Left lung (tissue), 14 donors: ENCODE measurements at places on chromosomes 1 and 21. TPM values are rescaled to one million over a fixed set of nuclear protein-coding genes. Genes with fewer than 3 reads are reported as not detected.

KRTAP21-1 gene
- total RNA-seq: not detected

RASAL2 gene
- total RNA-seq: 27.5 TPM

DNAJC28 gene
- 1.2 TPM for total RNA-seq

TCHH gene
- 0.16 TPM for total RNA-seq

CD1C gene
- 1.9 TPM for total RNA-seq

ADAMTS4 gene
- 15.4 TPM for total RNA-seq

WNT4 gene
- total RNA-seq: 4.0 TPM

EXTL1 gene
- 0.13 TPM for total RNA-seq

SH3BGR gene
- 3.6 TPM for total RNA-seq

LRRN2 gene
- 7.1 TPM for total RNA-seq

LIPI gene
- not detected for total RNA-seq

NR0B2 gene
- 7.8 TPM for total RNA-seq

GJB5 gene
- total RNA-seq: 0.21 TPM

SPRR2F gene
- total RNA-seq: not detected

GBP6 gene
- total RNA-seq: 1.3 TPM

PLPPR5 gene
- 0.06 TPM for total RNA-seq

TAF13 gene
- 46.9 TPM for total RNA-seq

CLEC20A gene
- total RNA-seq: not detected

FCMR gene
- total RNA-seq: 6.7 TPM

OR14K1 gene
- total RNA-seq: not detected

EFCAB14 gene
- total RNA-seq: 110 TPM

PLA2G2F gene
- total RNA-seq: not detected

PGLYRP3 gene
- total RNA-seq: not detected

NBPF20 gene
- 4.3 TPM for total RNA-seq

RGS2 gene
- total RNA-seq: 41.5 TPM

IGFN1 gene
- 3.0 TPM for total RNA-seq

ARMH1 gene
- total RNA-seq: 4.0 TPM

AK5 gene
- 0.29 TPM for total RNA-seq
